NCI-H1694 treated with DMSO at 0.1 percent for 48 hours (cell line): ENCODE measurements at places on chromosomes 2 and 18.

DNA sequence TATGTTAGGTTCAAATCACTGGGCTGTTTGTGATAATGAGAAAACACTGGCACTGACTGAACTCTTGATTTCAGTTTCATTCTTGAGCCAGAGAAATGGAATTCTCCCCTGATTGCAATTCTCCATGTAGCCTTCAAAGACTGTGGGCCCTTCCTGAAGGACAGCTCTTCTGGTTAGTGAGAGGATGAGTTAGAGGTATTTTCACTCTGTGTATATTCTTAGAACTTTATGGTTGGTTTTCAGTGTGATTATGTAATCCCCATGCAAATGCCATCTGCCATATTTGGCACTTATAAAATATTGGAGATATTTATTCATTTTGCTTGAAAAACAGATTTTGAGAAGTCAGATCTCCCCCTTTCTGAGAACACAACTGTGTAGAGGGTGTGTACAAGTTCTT lies 323.7 kb downstream of the SLC4A3 start:
- no peak for DNase-seq

GRCh38 chr2:185745864-185746859 lies 7.6 kb downstream of the FSIP2 start:
- DNase-seq: no peak

- DNase-seq: no peak
These were observed 1215.2 kb upstream of the TMEFF2 start for GRCh38 chr2:193409951-193410350.

- DNase-seq: no peak
These were observed 80.2 kb upstream of the PHLPP1 start for GRCh38 chr18:62634979-62635630.

- DNase-seq: no peak
These were observed 281.9 kb downstream of the FIGN start for GRCh38 chr2:163453920-163454319.

- no peak for DNase-seq
These were observed 149.0 kb upstream of the ZNF516 start for GRCh38 chr18:76643996-76644395.

DNA sequence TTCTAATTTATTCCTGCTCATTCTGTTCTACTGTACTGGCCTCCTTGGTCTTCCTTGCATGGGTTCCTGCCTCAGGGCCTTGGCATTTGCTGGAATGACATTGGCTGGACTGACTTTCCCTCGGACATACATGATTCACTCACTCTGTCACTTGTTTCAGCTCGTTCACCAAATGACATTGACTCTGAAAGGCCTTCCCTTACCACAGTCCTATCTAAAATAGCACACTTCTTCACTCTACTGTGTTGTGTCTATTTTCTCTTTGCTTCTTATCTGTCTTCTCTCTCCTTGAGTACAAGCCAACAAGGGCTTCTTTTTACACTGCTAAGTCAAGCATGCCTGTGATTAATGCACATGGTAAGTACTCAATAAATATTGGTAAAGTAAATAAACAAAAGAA lies 65.6 kb downstream of the SCG2 start:
- DNase-seq: no peak

DNA sequence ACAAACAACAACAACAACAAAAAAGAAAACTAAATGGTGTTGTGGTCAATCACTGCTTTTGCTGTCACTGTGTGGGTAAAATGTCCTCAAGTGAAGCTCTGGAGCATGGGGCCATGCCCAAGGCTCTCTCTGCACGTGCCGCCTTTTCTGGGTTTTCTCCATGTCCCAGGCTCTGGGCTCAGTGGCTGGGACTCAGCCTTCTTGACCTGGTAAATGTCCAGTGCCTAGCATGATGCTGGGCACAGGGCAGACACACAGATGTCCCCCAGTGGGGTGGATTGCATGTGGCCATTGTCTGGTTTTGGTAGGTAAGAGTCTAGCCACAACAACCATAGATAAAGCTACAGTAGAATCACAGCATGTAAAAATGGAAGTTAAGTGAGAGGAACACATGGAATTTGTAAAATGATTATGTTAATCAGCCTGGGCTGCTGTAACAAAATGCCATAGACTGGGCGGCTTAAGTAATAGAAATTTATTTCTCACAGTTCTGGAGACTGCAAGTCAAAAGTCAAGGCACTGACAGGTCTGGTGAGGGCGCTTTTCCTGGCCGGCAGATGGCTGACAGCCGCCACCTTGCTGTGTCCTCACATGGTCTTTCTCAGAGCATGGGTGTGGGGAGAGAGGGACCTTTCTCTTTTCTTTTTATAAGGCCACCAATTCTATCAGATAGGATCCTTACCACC lies 174.4 kb downstream of the ACOXL start:
- DNase-seq: no peak

DNA sequence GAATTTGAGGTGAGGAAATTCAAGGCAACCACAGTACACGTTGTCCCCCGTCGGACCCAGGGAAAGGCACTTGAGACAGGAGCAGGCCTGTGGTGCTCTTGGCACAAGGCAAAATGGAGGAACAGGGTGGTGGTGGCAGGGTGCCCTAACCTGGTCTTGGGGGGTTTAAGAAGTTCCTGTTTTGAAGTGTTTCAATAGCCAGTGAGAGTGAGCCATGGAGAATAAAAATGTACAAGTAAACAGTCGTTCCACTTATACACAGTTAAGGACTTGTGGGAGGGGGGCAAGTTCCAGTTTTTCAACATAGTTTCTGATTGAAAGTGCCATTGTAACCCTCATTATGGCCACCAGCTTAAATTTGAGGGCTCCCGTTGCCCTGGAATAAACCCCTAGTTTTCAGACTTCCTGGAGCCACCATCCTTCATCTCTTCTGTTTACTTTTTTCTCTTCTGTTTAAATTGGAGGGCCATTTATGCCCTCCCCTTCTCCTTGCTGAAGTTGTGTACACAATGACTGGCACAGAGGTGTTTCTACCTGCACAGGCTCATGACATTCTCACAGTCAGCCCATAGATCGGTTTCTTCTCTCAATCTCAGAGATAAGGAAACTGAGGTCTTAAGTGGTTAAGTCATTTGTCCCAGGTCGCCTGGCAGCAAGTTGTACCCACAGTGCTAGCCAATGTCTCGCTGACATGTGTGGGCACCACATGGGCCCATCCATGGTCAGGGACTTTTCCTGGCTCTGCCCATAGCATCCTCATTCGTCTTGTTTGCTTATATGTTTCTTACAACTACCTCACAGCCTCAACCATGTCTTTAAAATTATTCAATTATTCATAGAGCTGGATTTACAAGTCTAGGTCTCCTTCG lies 66.0 kb upstream of the ST3GAL5 start:
- DNase-seq: no peak

DNA sequence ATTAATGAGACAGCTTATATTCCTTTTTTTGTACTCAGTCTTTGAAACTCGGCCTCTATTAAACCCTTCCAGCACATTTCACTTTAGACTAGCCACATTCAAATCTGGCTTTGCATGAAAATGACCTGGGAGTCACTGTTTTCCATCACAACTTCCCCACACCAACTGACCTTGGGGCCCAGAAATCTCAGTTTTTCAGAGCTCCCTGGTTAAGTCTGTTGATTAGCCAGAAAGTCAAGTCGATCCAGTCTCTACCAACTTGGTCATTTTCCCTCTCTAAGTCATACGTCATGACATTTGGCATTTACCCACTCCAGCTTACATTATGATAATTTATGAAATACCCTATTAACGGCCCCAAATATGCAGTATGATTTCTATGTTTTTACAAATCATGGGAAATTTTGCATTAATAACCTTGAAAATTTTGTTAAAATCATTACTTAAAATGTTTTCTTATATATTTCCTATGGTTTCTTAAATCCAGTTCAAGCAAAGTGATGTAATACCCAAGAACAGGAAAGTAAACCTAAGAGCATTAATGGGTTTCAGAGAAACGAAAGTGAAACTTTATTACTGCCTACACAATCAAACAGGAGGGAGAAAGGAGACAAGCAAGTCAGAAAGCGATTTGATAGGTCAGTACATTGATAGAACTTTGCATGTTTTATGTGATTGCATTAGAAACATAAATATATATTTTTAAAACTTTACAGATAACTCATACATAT lies 77.1 kb downstream of the SPATS2L start:
- no peak for DNase-seq

DNA sequence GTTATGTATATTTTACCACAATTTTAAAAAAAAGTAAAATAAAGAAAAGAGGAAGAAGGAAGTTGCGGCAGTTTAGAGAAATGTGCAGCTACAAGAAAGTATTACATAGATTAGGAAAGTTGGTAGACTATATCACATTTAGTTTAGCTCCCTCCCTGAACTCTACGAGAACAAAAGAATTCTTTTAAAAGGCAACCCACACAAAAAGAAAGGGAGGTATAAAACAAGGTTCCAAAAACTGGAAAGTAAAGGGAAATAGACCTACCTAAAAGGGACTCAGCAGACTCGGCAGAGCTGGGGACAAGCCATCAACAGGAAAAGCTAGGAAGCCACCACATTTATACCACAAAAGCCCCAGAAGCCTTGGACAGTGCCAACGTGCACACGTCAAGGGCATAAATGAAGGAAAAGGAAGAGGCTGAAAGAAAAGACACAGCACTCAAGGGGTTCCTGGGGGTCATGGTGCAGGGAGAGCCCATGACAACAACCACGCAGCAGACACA lies 9.1 kb downstream of the TMEM127 start:
- DNase-seq: no peak

DNA sequence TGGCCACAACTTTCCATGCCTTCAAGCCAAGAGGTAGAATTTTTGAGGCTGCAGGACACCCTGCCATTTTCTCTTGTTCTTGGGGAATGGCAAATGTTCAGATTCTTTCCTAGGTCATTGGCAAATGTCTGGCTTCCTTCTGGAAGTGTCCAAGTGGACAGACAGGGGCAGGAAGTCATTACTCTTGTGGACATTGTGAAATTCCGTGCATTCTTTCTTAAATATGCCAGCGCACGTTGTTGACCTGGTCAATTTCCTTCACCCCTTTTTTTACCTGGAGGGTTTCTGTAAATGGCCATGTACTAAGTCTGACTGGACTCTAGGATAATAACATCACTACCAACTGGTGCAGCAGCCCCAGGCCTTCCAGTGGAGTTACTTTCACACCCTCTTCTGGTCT lies 13.9 kb downstream of the ASB18 start:
- DNase-seq: no peak

- DNase-seq: no peak
These were observed 46.4 kb upstream of the MTCL1 start for GRCh38 chr18:8658858-8659485.
